Mesendoderm (in vitro differentiated cells): ENCODE measurements at places on chromosomes 11 and 22.

DNA sequence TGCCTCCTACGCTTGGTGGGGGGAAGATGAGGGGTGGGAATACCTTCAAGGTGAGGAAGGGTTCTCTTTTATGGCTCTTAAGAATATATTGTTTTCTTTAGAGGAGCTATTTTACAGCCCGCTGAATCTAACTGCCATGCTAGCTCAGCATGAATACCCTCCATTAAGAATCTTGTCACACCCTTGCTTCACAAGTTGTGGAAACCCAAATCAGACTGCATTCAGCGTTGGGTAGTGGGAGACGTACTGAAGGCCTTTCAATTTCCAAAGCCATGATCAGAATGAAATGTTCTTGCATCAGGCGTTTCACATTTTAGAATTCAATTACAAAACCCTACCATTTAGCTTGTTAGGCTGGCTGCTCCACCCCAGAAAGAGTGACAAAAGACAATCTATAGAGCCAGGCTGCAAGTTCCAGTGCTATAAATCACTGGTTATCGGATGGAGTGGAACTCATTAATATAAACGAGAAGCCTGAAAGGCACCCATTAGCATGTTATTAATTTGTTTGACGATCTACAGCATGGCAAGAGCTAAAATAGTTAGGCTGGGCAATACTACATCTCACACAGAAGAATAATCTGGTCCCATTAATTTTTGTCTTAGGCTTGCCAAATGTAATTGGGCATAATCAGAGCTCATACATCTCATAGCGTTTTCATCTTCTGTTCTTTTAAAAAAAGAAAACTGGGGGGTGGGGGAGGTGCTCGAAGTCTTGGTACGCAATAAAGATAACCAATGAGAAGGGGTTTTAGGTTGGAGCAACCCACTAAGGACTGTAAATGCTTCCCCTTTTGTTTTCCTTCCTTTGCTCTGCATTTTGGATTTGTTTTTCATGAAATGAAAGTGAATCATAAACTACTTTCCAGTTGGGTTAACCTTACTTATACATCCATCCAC, 57.5 kb downstream of the ABTB2 start:
- DNase-seq = no peak

GRCh38 chr11:68282141-68282860, 10.5 kb upstream of the C11orf24 start:
- DNase-seq = no peak

- DNase-seq = peak; percentile 28
These were observed 665.4 kb upstream of the CCDC90B start for GRCh38 chr11:83951521-83951920.

DNA sequence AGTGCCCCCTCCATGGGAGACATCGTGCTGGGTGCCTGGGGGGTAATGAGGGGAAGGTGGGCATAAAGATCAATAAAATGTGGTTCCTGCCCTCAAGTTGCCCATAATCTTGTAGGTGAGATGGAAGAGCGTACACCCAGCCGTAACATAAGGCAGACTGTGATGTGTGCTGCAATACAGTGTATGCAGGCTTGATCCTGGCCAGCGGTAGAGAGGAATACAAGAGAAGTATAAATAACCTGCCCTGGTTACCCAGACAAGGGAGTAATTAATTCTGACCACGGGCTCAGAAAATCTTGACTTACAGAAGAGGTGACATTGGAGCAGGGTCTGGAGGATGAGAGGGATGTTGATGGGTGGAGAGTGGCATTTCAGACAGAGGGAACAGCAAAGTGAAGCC, 43.7 kb downstream of the TECTA start:
- no peak for DNase-seq

GRCh38 chr11:68309621-68310185, 2.7 kb upstream of the LRP5 start:
- no peak for DNase-seq

DNA sequence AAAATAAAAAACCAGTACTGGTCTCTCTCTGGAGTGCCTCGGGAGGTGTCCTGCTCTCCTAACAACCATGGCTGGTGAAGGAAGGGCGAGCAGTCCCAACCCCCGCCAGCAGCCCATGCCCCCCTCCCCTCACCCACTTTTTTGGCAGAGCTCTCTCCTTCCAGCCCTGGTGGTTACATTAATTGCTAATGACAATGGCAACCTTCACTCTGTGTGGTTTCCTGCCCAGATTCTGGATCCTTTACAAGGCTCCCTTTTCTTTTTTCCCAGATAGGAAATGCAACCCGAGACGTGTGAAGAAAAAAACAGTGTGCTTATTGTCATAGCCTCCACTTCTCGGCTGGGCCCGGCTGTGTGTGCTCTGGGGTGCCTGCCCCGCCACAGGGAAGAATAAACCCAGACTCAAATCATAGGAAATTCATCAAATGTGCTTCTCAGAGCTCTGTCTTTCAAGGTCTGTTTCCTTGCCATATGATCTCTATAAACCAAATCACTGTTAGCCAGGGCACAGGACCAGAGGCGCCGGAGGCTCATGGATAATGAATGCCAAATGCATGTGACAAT, 513.0 kb downstream of the SOX6 start:
- no peak for DNase-seq

DNA sequence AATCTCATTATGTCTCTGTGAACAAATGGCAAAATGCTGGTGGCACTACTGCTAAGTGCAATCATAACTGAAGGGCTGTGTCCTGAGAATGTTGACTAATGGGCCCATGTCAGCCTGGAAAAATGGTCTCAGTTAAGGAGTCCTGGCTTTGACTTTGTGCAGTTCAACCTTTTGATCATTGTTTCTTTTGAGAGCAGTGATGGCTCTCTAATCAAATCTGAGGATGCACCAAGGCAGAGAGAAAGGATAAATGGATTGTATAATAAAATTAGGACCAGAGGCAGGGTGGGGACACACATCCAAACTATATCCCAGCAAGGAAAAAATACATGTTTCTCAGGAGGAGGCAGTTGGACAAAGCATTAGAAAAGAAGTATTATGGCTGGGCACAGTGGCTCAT, 59.6 kb upstream of the SYN3 start:
- DNase-seq = no peak

- DNase-seq = no peak
These were observed 1033.7 kb upstream of the CCDC90B start for GRCh38 chr11:84319863-84320262.

DNA sequence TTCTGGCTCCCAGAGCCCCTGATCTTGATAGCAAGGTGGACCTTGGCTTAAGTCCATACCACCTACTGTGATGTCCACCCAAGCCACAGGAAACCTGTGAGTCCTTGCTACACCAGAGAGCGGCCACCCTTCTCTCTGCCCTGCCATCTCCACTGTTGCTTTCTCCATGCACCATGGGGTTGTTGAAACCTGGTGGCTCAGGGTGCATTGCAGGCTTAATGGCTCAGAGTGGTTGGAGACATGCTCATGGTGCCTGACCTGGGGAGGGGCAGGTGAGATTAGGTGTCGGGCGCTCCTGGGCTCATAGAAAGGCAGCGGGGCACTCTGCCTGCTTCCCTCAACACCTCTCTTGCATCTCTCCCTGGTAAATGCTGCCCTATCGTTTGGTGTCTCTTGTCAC, 25.0 kb upstream of the CACNG2 start:
- DNase-seq = no peak

GRCh38 chr11:27452147-27452546, 20.4 kb downstream of the LGR4 start:
- DNase-seq = no peak

DNA sequence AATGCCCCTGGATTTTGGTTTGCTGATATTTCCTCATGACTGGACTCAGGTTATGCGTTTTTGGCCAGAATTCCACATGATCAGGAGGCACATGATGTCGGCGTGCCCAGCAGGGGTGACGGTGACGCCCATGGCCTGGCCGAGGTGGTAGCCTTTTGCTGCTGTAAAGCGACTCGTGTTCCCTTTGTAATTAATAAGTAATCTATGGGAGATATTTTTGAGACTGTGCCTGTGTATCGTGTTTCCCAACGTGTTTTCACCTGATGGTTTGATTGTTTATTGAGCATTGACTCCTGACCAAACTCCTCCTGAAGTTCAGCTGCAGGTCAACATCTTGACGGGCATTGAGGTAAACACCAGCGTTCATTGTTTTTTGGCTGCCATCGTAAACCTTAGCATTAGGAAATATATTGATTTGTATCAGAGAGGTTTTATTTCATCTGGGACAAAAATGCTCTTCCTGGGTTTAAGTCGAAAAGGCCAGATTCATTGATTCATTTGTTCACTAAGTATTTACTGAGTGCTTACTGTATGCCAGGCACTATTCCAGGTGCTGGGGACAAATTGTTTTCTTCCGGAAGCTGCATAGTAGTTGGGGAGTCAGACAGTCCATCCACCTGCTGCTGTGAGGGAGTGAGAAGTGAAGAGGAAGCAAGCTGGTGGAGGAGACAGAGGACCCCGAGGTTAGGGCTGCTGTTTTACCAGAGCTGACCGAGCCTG, 23.6 kb downstream of the DCPS start:
- no peak for DNase-seq

DNA sequence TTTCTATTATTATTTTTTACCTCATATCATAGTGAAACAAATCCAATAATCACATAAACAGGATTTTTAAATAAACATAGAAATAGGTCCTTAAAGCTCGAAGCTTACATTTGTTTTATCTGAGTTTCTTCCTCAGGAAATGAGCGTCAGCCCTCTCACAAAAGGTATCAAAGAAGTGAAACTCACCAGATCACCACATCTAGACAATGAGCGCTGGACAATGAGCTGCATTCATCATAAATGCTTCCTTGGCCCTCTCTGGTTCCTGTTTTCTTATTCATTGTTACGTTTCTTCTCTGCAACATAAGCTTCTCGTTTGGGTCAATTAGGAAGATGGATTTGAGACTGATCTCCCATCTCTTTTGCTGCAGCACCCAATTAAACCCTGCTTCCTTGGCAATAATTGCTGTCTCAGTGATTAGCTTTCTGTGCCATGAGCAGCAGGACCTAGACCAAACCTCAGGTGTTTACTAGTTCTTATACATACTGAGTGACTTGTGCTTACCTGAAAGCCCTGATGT, 649.9 kb upstream of the LUZP2 start:
- DNase-seq = no peak
